ENCODE measurements at places on chromosomes 2 and 18. TPM values are rescaled to one million over a fixed set of nuclear protein-coding genes. Genes with fewer than 3 reads are reported as not detected.
A peak's percentile ranks its signal among the peaks of the same experiment; 100 is the strongest.

- no peak for DNase-seq
Measured at GRCh38 chr2:117661619-117662018, 152.9 kb upstream of the DDX18 start.

DNA sequence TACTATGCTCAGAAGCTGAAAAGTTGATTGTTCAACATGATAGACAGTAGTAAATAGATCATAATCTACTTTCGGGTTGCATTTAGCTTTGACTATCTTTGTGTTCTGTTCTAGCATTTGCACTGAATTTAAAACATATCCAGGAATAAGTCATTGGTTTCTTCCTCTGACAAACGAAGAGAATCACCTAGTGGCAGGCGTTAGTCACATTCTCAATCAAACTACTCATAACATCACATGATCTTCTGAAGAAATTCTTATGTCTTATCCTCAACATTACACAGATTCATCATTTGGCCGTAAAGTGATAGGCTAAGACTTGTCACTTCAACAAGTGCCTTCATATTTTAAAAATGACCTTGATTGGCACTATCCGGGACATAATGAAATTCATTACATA is 63.6 kb upstream of the TTC21B start:
- no peak for DNase-seq

DNA sequence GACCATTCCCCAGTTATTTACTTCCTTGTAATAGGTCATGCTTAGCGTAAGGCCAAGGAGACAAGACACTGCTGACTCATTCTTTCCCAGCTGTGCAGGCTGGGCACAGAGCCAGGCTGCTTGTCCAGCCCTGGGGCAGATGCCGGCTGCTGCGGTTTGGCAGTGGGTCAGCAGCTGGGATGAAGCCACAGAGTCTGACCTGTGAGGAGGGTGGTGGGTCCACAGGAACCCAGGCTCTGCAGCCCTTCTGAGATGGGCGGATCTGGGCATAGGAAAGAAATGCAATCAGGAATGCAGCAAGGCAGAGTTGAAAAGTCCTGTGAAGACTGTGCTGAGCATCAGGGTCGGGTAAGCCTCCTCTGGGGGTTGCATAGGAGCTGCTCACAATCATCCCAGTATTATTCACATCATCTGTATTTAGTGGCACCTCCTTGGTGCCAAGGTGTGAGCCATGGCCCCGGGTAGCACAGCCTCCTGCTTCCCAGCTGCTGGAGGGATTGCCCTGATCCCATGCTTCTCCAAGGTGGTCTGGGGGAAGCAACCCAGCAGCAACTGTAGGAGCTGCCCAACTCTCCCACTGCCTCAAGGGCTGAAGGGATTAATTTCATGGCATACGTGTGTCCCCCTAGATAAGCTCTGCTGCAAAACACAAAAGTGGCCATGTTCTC is 139.0 kb downstream of the DDX1 start:
- peak; percentile 88 for DNase-seq

DNA sequence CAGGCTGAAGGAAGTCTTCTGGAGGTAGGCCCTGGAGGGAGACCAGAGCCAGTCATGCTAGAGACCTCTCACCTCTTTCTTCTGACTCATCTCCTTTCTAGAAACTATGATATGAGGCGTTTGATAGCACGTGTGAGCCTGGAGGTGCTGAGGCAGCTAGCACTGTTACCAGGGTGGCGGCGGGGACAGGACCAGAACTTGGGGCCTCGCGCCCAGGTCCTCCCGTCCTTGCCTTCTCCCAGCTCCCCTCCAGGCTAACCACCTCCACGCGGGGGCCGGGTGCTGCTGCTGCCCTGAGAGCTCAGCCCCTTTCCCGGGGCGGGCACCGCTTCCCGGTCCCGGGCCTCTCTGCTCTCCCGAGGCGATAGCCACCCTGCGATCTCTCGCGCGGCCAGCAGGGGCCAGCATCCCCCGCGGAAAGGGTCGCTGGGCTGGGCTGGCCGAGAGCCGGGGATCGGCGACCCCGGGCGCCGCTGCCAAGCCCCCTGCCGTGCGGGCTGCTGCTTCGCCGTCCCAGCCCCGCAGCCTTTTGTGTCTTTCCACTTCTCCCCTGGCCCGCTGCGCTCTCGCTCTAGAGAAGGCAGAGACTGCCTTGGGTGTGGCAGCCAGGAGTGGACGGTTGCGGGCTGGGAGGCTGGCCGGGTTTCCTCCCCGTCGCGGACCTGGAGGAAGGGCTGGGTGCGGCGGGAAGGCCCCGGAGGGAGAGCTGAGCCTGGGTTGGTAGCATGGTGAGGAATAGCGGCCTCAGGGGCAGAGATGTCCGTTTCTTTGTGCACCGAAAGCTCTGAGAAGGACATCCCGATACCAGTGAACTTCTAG is 49.1 kb downstream of the TMEM17 start:
- peak; percentile 56 for DNase-seq

- no peak for DNase-seq
Measured at GRCh38 chr2:42492691-42493467, 903 bp downstream of the KCNG3 start.

- no peak for DNase-seq
Measured at GRCh38 chr2:47300081-47300480, 102.9 kb upstream of the MSH2 start.

GRCh38 chr2:12769492-12770105 is 52.9 kb downstream of the TRIB2 start:
- peak; percentile 43 for DNase-seq

DNA sequence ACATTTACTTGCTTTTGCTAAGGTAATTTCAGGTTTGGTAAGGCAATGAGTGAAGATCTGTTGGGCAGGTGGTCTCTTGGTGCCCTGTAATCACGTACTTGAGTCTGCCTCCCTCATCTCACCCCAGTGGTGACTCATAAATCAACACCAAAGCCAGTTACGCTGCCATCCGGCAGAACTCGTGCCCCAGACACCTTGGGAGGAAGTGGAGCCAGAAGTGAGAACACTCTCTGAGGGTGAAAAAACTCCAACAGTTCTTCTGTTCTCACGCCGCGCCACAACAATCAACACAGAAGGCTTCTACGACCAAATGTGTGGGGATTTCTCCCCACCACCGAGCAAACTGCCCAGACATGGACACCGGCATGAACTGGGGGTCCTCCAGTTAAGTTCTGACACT is 206.2 kb downstream of the ARL4C start:
- DNase-seq = no peak

- no peak for DNase-seq
Measured at GRCh38 chr18:23378302-23378686, 74.8 kb upstream of the RIOK3 start.

GRCh38 chr2:217951521-217952247 is 51.1 kb downstream of the TNS1 start:
- DNase-seq = peak; percentile 21

- peak; percentile 22 for DNase-seq
Measured at GRCh38 chr2:144999071-144999875, 479.4 kb upstream of the ZEB2 start.

- no peak for DNase-seq
Measured at GRCh38 chr2:178990533-178991241, 59.2 kb downstream of the CCDC141 start.

DNA sequence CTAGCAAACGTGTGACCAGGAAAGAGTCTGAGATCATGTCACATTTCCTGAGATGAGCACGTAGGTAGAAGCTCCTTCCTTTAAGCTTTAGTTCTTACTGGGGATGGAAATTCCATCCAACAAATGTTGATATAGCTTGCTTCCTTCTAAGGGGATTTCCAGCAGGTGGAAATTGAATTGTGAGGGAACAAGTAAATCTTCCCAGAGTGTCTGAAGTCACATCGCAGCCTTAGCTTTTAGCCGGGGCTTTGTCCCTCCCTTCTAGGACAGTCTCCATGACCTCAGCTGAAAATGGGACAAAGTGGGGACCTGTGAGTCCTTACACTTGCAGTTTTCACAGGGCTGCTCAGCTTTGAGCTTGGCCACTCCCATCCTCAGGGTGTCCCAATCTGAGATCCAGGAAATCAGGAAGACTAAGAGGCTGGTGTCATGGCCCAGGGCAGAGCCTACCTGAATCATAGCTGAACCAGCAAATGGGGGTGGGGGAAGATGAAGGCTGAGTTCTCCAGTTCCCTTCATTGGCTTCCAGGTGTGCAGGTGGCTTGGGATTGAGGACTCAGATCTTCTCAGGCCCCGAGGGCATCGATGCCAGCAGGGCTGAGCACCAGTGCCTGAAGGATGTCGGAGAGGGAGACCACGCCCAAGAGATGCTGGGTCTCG is 8.3 kb downstream of the PRKAG3 start:
- DNase-seq = no peak

- DNase-seq = no peak
Measured at GRCh38 chr18:25399554-25399953, 47.6 kb upstream of the ZNF521 start.

GRCh38 chr18:48940854-48941611 is 9.7 kb downstream of the SMAD7 start:
- DNase-seq = no peak

DNA sequence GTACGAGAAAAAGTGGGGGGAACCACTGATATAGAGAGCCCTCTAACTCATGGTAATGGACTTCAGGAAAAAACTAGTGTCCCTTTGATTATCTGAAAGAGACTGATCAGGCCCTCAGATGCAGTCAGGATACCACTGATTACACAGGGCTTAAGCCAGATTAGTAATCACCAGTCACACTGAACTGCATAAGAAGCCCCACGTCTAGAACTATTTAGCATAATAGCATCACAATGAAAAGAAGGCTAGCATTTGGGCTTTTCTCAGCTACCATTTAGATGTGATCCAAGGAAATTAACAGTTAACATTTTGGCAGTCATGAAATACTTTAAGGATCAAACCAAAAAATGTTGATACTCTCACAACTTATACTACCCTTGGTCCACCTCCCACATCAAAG is 813.1 kb upstream of the POU3F3 start:
- no peak for DNase-seq

DNA sequence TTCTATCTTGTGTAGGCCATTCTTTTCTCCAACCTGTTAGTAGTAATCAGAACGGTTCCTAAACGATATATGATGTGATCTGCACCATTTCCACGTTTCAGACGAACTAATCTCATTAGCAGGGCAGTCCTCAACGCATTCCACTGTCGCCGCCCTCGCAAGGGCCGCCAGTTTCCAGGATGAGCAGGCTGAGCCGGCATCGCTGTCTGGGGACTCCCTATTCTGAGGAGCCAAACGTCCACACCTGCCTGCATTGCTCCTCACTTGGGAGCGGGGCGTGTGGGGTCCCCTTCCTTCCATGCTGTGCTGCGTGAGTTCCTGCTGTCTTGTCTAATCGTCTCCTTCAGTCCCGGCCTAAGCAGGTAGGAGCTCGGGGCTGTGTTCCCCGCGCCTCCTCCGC is 76.6 kb downstream of the PSMG2 start:
- no peak for DNase-seq

GRCh38 chr18:57660961-57661360 is 39.3 kb upstream of the NARS1 start:
- DNase-seq = no peak

DNA sequence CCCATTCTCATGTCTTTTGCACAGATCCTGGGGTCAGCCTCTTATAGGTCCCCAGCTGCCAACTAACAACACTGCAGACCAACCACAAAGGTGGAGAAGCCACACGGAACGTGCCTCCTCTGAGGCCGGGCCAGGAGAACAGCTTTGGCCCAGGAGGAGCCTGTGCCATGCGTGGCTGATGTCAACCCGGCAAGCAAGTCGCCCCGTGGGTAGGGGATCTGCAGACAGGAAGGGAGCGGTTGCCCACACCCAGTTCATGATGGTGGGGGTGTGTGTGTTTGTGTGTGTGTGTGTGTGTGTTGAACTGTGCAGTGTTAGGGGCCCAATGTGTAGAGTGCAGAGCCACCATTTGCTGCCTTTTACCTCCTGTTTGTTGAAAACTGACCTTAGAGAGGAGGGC is 2.4 kb upstream of the CLEC4F start:
- DNase-seq = no peak

DNA sequence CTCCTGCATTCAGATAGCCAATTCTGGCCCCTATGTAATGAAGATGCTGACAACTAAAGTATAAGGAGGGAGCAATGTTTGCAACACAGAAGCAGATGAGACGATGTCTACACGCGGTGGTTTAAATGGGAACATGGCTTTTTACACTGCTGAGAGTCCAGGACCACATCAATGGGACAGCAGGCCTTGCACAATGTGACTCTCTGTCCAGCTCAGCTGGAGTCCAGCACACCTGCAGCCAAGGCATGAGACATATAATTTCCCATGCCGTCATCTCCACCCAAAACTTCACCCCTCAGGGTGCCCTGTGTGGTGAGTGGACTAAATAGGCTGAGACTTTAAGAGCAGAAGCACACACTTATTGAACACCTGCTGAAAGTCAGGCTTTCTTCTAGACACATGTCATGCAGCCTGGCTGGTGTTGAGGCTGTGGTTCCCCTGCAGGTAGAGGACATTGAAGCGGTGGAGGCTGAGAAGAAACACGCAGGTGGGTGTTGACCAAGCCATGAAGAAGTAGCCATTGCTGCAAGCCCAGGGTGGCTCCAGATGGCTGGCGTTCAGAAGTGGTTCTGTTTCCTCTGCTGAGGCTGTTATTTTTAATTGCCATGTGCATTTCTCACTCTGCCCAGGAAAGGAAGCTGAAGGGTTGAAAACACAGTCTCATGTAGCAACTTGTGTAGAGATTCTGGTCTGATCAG is 345.6 kb downstream of the MYCN start:
- DNase-seq = no peak

GRCh38 chr2:48377646-48378045 is 152.3 kb upstream of the STON1 start:
- DNase-seq = no peak

- DNase-seq = no peak
Measured at GRCh38 chr2:20222769-20223406, 2.0 kb downstream of the SDC1 start.

GRCh38 chr2:220891405-220891804 is 680.7 kb downstream of the EPHA4 start:
- DNase-seq = no peak

DNA sequence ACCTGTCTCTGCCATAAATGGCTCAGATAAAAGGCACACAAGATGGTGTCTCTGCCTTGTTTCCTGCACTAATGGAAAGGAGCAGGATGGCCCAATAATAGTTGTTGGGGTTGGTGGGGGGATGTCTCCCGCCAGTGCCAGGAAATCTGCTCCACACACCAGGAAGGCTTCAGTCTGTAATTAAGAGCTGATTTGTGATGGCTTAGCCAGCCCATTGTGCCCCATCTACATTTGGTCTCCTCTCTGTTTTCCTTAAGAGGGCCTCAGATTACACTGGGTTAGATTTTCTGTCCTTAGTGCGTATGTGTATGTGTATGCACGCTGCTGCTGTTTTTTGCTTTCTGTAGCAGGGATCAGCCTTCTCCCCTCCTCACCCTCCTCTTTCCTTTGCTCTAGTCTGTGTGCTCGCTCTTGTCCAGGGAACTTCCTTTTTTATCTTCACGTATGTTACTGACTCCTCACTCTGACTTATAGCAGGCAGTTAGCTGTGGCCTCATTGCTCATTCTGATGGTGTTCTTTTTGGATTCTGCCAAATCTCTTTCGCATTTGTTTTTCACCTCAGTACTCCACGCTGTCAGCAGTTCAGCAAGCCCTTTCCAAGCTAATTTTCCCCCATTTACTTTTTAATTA is 33.4 kb upstream of the MGAT5 start:
- no peak for DNase-seq

GRCh38 chr2:68384485-68385107 is 19.5 kb downstream of the PLEK start:
- DNase-seq = no peak

The SLC23A3 gene
- total RNA-seq = 1.8 TPM

The DYNC1I2 gene
- total RNA-seq = 165 TPM

The GALM gene
- total RNA-seq = 104 TPM

The EMILIN1 gene
- 237 TPM for total RNA-seq

The MAP3K20 gene
- 47.6 TPM for total RNA-seq

The GCG gene
- total RNA-seq = not detected

The ZBTB7C gene
- total RNA-seq = 11.2 TPM

The SLC8A1 gene
- total RNA-seq = 125 TPM

The SLC30A3 gene
- 0.88 TPM for total RNA-seq

The ZFAND2B gene
- total RNA-seq = 212 TPM

The CD207 gene
- 2.9 TPM for total RNA-seq

The MPHOSPH10 gene
- total RNA-seq = 15.4 TPM

All from uterus (tissue), 4 donors.